ENCODE measurements at places on chromosomes 7 and 10.

DNA sequence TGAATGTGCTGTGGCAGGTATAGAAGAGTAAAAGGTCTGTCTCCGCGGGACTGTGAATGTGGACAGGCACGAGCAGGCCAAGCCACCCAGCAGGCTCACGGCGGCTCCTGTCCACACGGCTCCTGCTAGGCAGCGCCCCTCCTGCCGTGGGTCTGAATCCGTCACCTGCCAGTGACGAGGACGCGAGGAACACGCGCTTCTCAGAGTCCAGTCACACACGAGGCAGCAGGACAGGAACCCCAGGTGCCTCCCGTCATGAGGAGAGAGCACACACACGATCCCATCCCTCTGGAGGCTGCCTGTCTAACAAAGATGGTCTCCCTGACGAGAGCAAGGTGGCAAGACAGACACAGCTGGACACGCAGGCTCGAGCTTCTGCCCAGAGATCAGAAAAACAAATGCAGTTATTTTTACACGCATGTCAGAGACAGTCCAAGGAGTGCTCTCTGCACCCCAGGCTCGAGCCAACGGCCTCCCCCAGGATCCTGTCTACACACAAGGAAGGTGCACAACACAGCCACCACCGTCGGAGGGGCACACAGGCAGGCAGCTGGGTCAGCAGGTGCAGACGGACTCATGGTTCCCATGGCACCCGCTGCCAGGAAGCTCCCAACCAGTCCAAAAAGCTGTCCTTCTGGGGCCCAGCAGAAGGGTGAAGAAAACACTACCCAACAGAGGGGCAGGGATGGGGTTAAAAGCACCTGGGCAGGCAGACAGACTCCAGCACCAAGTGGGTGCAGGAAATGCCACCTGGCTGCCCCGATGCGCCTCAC lies 103.2 kb downstream of the MAD1L1 start:
- DNase-seq = no peak

DNA sequence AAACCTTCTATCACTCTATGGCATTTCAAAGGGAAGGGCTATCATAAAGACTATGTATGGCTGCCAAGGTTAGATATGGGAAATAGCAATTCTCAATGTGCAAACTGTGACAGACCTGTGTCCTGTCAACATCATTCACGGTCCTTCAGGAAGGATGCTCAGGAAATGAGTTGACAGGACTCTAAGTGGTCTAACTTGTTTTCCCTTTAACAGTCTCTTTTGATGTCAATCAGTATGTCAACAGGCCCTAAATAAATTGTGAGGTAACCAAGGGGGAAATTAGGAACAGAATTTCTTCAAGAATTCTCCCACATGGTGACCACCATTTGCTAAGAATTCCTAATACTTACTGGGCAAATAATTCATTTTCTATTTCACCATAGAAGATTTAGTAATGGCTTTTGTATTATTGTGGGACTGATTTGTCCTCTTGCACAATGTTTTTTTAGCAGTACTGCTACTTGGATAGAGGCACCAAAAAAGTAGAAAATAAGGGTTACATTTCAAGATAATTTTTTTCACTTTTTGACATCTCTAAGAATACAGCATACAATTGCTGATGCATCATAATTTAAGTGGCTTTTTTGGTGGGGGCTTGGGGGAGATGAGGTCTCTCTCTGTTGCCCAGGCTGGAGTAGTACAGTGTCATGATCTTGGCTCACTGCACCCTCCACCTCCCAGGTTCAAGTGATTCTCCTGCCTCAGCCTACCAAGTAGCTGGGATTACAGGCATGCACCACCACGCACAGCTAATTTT lies 275.8 kb downstream of the CACNA2D1 start:
- no peak for DNase-seq

DNA sequence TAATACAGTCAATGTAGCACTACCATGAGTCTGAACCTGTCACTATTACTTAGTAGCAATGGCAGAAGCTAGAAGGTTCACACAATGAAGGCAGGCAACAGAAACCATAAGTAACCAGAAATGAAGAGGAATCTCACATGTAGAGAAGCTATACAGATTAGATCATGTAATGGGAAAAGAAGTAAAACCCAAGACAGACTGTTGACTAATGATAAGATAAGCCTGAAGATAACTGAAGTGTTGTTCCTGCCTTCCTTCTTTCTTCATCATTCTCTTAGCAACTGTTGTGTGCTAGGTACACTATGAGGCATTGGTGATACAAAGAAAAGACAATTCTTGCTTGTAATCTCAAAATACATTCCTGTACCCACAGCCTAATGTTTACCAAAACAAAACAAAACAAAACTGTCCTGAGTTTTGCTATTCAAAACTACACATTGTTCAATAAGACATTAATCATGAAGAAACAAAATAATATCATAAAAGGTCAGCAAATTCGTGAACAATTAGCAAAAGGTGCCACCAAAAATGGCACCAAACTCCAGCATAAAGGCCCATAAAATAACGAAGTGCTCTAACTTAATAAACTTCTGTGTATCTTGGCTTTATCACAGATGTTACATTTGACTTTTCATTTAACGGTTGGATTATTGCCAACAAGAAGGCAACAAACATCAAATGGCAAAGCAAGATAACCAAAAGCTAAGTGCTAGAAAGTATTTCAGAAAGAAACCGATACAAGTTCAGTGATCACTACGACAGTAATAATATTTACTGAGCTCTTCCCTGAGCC lies 27.1 kb downstream of the ZNF800 start:
- DNase-seq = no peak

DNA sequence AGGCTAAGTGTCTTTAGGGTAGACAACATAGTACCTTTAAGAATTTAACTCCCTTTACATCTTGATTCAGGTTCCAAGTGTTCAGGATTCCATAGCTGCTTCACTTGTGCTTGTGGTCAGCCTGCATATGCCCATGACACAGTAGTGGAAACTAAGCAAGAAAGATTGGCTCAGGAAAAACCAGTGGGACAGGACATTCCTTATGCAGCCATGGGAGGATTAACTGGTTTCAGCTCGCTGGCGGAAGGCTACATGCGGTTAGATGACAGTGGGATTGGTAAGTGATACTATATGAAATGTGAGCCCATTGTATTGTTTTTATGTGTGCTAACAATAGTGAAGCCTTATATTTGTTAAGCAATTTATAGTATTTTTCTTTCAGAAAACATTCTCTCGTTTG lies 11.3 kb downstream of the FAM221A start:
- DNase-seq = no peak

- DNase-seq = no peak
Observed at GRCh38 chr7:110375068-110375467, 715.9 kb upstream of the LRRN3 start.

DNA sequence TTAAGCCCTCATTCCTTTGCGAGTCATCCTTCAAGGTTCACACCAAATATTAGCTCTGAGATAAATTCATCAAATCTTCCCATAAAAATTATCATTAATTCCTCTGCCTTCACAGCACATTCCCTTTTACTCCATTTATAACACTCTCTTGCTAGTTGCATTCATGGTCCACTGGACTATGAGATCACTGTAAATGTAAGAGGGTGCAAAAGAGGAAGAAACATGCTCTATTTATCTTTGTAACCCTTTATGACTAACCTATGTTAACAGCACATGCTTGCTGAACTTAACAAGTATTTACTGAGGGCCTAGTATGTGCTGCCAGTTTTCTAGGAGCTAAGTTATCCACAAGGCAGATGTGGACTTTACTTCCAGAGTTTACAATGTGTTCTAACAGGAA lies 86.7 kb upstream of the TMEM168 start:
- no peak for DNase-seq

GRCh38 chr7:116422683-116423082 lies 76.9 kb upstream of the CAV2 start:
- no peak for DNase-seq

GRCh38 chr7:79741684-79742083 lies 288.2 kb upstream of the MAGI2 start:
- no peak for DNase-seq

- no peak for DNase-seq
Observed at GRCh38 chr7:41892356-41893100, 189.6 kb upstream of the INHBA start.

DNA sequence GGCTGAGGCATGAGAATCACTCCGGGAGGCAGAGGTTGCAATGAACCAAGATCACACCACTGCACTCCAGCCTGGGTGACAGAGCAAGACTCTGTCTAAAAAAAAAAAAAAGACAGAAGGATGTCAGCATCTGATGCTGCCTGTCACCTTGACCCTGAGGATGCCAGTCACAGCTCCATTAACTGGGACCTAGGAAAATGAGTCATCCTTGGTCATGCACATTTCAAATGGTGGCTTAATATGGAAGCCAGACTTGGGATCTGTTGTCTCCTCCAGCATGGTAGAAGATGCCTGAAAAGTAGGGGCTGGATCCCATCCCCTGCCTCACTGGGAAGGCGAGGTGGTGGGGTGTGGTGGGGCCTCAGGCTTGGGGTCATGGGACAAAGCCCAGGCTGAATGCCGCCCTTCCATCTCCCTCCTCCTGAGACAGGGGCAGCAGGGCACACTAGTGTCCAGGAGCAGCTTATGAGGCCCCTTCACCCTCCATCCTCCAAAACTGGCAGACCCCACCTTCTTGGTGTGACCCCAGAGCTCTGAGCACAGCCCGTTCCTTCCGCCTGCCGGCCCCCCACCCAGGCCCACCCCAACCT lies 1.3 kb downstream of the NOS3 start:
- DNase-seq = no peak

- DNase-seq = no peak
Observed at GRCh38 chr7:240887-241421, 48.6 kb downstream of the FAM20C start.

DNA sequence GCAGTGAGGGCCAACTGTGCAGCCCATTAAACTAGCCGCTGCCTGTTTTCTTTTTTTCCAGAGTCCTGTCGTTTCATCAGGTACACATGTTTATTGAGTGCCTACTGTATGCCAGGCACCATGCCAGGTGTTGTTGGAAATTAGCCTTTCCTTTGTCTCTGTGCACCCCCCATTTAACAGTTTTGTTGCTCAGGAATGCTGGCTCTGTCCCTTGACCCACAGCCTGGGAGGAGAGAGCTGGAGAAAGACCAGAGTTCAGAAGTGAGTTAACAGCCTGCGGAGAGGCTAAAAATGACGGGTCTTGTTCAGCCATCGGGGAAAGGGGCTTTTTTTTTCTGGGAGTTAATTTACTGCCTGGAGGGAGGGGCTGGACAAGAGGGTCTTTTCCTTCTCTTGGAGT lies 1.3 kb downstream of the LRMDA start:
- no peak for DNase-seq

DNA sequence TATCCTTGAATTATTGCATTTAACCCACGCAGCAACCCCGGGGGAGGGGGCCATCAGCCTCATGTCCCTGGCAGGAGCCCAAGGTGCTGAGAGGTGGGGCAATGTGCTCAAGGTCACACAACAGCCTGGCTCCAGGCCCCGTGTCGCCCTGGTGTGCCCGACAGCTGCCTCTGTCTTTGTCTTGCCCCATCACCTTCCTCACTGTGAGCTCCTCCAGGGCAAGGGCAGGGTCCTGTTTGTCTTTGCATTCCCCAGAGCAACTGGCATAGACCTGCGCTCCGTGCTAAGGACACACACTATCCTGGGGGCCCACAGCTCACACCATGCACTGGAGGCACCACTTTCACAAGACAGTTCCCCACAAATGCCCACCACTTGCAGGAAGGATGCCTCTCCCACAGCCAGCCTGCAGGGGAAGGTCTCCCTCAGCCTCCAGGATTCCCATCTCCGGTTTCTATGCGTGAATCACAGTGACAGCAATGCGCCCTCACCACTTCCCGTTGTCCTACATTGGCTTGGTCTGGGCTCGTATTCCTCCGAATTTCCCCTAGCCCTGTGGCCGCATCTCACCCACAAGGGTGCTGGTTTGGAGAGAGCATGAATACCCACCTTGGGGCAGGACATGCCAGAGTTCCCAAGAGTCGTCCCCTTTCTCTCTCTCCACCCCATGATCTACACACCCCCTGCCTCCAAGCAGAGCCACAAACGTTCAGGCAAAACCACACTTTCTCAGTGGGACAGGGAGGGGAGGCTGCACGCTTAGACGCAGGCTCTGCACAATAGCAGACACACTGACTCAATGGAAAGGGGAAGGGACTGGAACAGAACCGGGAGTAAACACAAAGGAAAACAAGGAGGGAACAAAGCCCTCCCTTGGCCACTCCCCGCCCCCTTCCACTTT lies 10.3 kb downstream of the ITPRIP start:
- DNase-seq = no peak

DNA sequence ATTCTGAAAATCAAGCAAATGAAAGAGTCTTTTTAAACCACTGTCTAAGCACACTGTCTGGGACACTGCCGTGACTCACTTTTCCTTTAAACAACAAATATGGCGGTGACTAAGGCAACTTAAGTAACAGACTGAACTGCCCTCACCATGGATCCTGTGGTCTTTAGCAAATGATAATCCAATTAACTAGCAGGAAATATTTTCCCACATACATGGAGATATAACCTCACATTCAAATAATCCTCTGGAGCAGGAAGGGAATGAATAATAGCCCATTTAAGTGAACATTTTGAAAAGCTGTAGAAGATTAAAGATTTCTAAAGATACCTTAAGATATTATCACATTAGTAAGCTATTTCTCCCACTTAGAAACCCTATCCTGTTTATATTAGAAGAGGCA lies 40.3 kb upstream of the LRRC17 start:
- no peak for DNase-seq

- DNase-seq = no peak
Observed at GRCh38 chr7:68133045-68133444, 1136.4 kb downstream of the TYW1 start.

DNA sequence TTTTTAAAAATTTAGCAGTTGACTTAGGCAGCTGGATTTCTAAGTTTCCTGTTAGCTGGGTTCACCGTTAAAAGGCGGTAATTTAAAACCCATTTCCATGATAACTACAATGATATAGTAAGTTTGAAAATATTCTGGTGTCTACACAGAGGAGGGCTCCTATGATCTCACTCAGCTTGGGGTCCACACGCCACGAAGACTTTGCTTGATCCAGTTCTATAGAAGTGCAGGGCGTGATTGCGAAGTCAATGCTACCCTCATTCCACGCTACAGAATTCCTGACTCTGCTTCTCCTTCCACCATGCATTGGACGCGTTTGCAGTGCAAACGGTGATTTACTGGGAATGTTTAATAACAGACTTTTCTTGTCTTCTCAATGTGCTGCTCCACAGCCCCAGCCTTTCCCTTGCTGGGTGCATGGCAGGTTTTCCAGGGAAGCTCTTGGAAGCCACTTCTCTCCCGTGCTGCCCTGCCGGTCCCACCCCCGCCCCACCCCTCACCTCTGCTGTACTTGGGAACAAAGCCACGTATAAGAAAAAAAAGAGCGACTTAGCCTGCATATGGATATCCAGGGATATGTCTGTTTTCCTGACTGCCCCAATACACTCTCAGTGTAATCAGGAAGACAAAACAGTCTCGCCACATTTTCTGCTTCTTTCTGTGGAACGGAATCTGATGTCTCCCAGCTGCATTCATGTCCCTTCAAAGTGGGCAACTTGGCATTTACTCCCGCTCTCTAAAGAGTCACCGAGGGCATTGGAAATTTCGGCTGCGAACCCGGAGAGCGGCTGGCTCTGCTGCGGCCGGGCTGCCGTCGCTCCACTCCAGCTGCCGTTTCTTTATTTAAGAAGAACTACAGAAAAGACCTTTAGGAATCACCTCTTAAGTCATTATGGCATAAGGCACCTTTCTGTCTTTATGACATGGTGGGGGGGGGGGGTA lies 434.4 kb upstream of the MGMT start:
- no peak for DNase-seq
